ENCODE measurements at places on chromosomes 12 and 14.
A peak's percentile ranks its signal among the peaks of the same experiment; 100 is the strongest.

GRCh38 chr14:77790566-77791224 is 9.2 kb upstream of the ADCK1 start:
- no peak for DNase-seq

DNA sequence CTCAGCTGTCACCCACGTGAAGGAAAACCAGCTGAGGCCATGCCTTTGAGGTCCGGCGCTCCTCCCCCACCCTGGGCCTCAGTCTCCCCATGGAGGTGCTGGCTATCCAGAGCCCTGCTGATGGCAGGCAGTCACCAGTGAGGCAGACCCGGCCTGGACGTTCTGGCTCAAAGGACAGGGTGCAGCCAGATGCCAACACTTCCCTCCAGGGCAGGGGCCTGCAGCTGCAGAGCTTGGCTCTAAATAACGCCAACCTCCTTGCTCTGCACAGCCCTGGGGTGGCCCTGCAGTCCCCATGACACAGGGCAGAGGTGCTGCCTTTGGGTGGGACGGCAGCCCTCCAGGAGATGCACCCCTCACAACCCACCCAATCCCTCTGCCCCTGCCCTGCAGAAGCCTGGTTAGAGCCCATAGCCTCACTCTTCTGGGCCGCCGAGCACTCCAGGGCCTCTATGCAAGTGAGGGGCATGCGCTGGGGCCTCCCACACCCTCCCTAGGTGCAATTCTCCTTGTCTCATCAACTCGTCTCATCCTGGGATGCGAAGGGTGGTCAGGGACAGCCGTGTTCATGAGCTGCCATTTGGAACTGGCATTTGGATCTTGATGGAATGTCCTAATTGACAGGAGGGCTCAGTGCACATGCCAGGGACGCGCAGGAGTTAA is 30.4 kb downstream of the CCDC85C start:
- no peak for DNase-seq

DNA sequence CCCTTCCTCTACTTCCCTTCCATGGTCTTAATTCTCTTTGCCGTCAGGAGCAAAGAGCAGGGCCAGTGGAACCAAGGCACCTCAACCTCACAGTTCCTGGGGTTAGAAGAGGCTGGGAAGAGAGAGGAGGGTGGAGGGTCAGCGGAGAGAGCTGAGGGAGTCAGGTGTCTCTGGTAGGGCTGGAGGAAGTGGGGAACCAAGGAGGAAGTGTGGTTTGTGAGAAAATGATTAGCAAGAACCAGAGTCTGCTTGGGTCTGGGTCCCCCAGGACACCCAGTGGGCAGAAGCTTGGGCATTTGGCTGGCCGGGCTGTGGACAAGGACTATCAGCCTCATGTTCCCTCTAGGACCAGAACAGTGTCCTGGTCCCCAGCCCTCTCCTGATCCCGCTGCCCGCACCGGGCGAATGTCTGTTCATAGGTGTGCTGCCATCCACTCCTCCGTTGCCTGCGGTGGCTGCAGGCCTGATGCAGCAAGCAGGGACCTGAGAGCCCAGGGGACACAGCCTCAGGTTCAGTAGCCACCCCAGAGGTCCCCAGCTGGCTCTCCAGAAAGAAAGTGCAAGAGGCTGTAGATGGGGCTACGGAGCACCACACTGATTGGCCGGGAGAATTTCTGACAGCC is 2.3 kb downstream of the HOXC12 start:
- DNase-seq: no peak

- DNase-seq: no peak
These were observed 2.4 kb downstream of the CBLN3 start for GRCh38 chr14:24426912-24427536.

DNA sequence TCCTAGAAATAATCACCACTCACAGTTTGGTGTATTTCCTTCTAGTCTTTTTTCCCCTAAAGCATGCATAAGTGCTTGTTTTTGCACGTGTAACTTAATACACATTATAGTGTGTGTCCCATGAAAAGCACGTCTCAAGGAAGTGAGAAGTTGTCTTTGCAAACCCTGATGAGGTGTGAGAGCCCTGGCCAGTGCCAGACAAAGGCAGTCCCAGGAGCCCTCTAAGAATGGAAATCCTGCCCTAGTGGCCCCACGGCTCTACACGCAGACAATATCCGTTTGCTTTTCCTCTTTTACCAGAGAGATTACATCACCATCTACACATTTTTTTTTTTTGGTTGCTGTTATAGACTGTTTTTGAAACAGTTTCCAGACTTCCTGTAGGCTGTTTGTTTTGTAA is 85.5 kb upstream of the FZD10 start:
- no peak for DNase-seq

GRCh38 chr12:1594261-1595025 is at the start of gene FBXL14:
FBXL14 (minus strand) TSS chr12:1594581; CDS start chr12:1594066, 515 bp downstream.
- peak; percentile 91 for DNase-seq

DNA sequence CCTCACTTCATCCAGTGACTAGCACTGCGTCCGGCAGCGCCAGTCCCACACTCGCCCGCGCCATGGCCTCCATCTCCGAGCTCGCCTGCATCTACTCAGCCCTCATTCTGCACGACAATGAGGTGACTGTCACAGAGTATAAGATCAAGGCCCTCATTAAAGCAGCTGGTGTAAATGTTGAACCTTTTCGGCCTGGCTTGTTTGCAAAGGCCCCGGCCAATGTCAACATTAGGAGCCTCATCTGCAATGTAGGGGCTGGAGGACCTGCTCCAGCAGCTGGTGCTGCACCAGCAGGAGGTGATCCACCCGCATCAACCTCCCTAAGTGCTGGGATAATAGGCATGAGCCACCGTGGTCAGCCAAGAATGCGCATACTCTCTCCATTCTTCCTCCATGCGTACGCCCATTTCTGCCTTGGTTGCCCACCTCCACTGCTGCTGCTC is 59.9 kb downstream of the IRF2BPL start:
- no peak for DNase-seq

DNA sequence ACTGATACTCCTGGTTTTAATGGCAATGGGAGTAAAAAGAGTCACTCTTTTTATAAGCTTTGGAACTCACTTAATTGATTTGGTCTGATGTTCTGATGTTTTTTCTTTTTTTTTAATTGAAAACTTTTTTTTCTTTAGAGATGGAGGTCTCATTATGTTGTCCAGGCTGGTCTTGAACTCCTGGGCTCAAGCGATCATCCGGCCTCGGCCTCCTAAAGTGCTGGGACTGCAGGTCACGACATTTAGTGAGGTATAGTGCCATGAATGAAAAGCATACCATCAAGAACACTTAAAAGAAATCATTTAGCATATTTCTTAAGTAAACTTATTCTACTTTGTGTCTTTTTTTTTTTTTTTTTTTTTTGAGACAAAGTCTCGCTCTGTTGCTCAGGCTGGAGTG is 12.7 kb upstream of the EID3 start:
- no peak for DNase-seq

- DNase-seq: no peak
These were observed 38.3 kb downstream of the SRGAP1 start for GRCh38 chr12:63882844-63883243.

DNA sequence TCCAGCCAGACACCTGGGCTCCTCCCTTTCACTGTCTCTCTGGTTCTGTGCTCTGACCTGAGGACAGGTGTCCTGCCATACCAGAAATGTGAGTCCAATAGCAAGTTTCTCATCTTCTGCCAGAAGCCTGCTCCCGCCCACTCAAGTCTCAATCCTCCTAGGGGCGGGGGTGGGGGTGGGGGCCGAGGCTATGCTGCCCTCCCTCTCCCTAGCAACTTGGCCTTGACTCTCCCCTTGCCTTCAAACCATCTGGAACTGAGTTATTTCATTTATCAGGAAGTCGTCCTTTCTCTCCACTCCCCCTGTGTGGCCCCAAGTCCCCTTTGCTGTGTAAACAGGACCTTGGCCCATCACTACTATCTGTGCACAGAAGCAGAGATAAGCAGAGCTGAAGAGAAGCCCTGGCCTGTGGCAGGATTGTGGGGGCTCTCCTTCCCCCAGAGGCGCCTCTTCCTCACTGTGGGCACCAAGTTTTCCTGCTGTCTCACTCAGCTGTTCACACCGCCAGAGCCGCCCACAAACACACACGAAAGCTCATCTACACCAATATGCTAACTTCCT is 117.1 kb downstream of the DPF3 start:
- no peak for DNase-seq

GRCh38 chr12:11785712-11786111 is 136.2 kb downstream of the ETV6 start:
- no peak for DNase-seq
